Activated CD8-positive, alpha-beta T cell treated with anti-CD3 and anti-CD28 coated beads for 36 hours (primary cell): ENCODE measurements at places on chromosomes 1 and 21.

DNA sequence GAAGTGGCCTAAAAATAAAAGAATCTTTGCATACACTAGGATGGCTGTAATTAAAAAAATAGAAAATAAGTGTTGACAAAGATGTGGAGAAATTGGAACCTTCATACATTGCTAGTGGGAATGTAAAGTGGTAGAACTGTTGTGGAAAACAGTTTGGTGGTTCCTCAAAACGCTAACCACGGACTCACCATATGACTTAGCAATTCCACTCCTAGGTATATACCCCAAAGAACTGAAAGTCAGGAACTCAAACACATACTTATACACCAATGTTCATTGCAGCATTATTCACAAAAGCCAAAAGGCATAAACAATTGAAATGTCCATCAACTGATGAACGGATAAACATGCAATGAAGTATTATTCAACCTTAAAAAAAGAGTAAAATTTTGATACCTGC lies 10.8 kb upstream of the HMGCL start:
- H3K27ac ChIP-seq: no peak overlapping the region
- H3K27me3 ChIP-seq: peaks cover 3% of the 10 kb centered on the region
- peaks cover 12% of the 10 kb centered on the region for H3K4me1 ChIP-seq
- DNase-seq: no peak

DNA sequence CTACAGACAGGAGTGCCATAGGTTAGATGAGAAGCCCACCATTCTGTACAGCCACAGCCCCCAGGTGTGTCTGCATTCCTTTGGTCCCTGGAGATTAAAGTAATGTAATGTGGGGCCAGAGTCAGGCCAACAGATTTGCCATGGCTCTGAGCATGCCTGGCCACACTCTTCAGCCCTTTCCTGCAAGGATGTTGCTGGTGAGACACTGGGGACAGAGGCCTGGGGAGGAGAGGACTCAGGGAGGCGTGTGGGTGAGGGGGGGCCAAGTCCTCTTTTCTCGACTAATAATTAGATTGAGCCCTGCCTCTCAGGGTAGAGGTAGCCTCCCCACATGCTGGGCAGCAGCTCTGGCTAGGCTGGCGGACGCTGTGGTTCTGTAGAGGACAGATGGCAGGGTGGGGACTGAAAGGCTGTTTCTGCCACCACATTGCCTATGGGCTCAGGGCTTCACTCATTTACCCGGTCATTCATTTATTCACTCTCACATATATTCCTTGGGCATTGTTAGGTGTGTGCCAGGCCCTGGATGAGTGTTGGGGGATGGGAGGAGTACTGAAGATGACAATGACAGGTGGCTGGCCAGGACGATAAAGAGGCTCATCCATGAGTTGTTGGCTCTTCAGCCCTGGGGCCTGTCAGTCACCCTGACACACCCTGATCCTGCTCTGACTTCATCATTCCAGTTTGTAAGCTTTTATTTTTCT lies 7.1 kb upstream of the PRCC start:
- H3K27ac ChIP-seq: no peak overlapping the region
- H3K4me3 ChIP-seq: no peak overlapping the region
- no peaks in the 10 kb centered on the region for H3K36me3 ChIP-seq
- peaks cover 5% of the 10 kb centered on the region for H3K4me1 ChIP-seq
- no peak for DNase-seq

DNA sequence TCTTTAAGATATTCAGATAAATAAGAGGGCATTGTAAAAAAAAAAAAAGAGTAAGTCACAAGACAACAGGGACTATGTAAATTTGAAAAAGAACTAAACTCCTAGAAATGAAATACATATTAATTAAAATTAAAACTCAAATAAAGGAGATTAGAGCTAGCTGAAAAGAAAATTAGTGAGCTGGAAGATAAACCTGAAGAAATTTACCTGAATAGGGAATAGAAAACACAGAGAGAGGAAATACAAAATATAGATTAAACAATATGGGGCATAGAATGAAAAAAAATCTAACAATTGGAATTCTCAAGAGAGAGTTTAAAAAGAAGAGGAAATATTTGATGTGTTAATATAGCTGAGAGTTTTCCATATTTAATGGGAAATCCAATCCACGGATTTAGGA lies 35.6 kb upstream of the TADA1 start:
- peaks cover 4% of the 10 kb centered on the region for H3K27me3 ChIP-seq
- H3K36me3 ChIP-seq: no peaks in the 10 kb centered on the region
- H3K4me3 ChIP-seq: no peak overlapping the region
- no peak overlapping the region for H3K27ac ChIP-seq

DNA sequence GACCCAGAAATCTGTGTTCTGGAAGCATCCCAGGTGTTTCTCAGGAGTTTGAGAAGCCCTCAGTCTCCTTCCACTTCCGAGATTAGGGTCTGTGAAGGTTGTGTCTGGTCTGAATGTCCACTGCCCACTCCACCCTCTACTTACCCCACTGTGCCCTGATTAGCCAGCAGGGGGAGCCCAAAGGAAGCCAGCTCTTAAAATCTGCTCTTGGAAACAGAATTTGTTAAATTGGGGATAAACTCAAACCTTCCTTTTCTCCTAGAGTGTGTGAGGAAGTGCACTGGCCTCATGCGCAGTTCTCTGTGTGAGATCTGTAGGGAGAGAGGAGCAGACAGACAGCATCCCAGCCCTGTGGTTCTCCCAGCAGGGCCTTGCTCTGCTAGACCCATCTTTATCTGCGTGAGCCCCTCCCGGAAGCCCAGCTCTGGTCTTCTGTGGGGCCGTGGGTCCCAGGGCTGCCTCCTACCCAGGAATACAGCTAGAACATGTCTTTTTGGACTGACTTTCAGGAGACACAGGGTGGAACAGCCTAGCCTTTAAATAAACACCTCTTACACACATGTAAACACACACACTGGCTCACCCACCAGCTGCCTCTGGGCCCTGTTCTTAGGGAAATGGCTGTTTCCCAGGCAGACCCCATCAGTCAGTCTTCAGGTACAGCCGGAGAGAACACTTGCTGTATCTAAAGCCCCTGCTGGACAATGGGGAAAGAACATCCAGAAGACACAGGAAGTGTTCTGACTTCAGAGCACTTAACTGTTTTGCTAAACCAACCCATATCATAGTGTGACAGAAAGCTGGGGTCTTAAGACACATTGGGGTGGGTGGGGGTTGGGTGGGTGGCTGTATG lies 52.2 kb downstream of the SMYD2 start:
- H3K4me3 ChIP-seq: no peak overlapping the region
- DNase-seq: peak; percentile 61
- H3K4me1 ChIP-seq: no peaks in the 10 kb centered on the region
- no peak overlapping the region for H3K27ac ChIP-seq
- peaks cover 22% of the 10 kb centered on the region for H3K36me3 ChIP-seq
- no peaks in the 10 kb centered on the region for H3K27me3 ChIP-seq

- DNase-seq: no peak
- H3K36me3 ChIP-seq: no peaks in the 10 kb centered on the region
- H3K4me3 ChIP-seq: no peak overlapping the region
- H3K27ac ChIP-seq: no peak overlapping the region
- no peaks in the 10 kb centered on the region for H3K4me1 ChIP-seq
These were observed 147.1 kb downstream of the SPATA46 start for GRCh38 chr1:162229549-162229948.

DNA sequence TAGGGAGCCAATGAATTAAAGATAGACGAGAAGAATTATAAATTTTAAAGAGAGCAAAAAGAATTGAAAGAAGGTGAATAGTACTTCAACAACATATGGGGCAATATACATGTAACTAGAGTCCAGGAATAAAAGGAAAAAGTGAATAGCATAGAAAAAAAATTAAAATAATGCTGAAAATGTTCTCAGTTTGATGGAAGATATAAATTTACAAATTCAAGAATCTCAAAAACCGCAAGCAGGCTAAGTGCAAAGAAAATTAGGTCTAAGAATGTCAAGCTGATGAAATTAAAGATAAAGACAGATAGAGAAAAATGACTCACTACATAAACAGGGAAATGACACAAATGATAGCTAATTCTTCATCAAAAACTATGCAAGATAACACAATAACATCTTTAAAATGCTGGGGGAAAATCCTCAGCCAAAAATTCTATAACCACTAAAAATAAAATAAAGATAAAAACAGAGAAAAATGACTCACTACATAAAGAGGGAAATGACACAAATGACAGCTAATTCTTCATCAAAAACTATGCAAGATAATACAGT lies 326.3 kb downstream of the TBX15 start:
- DNase-seq: no peak
- H3K4me3 ChIP-seq: no peak overlapping the region
- H3K4me1 ChIP-seq: no peaks in the 10 kb centered on the region
- no peak overlapping the region for H3K27ac ChIP-seq

- H3K4me3 ChIP-seq: peak overlapping the region; percentile 1
- H3K27me3 ChIP-seq: peaks cover 44% of the 10 kb centered on the region
- no peak overlapping the region for H3K27ac ChIP-seq
- H3K4me1 ChIP-seq: peaks cover 12% of the 10 kb centered on the region
- no peaks in the 10 kb centered on the region for H3K36me3 ChIP-seq
These were observed 3.3 kb downstream of the CASZ1 start for GRCh38 chr1:10793129-10793651.

GRCh38 chr1:219090607-219091006 lies 83.1 kb upstream of the LYPLAL1 start:
- no peak overlapping the region for H3K4me3 ChIP-seq
- H3K27me3 ChIP-seq: peaks cover 3% of the 10 kb centered on the region
- H3K36me3 ChIP-seq: no peaks in the 10 kb centered on the region
- no peak overlapping the region for H3K27ac ChIP-seq
- DNase-seq: no peak
